ENCODE measurements at places on chromosomes 2 and 18.

GRCh38 chr18:61921621-61922235, 28.9 kb upstream of the RNF152 start:
- DNase-seq, result no peak

- no peak for DNase-seq
Measured at GRCh38 chr18:27948986-27949385, 227.9 kb downstream of the CDH2 start.

DNA sequence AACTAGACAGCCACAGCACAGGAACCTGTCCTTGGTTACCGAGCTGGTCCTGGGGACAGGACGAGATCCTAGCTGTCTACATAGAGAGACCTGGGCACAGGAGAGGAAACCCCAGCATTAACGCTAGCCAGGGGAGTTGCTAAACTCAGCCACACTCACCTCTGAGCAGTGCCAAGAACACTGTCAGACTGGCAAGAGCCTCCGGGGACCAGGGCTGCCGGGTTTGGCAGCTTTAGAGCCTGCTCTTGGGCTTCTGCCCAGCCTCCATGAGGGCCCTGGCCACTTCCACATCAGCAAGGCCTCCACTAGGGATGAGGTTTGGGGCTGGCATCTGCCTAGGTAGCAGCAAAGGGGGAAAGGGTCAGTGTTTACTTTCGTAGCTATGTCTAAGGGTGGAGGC, 6.7 kb downstream of the TMBIM1 start:
- DNase-seq, result peak; percentile 42

DNA sequence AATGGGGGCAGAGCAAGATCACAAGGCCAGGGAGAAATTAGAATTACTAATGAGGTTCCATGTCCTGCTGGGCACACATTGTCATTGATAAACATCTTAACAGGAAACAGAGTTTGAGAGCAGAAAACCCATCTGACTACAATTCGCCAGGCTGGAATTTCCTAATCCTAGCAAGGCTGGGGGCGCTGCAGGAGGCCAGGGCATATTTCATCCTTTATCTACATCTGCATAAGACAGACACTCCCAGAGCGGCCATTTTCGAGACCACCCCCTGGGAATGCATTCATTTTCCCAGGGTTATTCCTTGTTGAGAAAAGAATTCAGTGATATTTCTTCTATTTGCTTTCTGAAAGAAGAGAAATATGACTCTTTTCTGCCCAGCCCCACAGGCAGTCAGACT, 152.7 kb downstream of the SUCLG1 start:
- no peak for DNase-seq

GRCh38 chr2:17160594-17160993, 357.6 kb downstream of the RAD51AP2 start:
- DNase-seq, result no peak

GRCh38 chr2:181371782-181372645, 85.2 kb upstream of the ITGA4 start:
- DNase-seq, result no peak

DNA sequence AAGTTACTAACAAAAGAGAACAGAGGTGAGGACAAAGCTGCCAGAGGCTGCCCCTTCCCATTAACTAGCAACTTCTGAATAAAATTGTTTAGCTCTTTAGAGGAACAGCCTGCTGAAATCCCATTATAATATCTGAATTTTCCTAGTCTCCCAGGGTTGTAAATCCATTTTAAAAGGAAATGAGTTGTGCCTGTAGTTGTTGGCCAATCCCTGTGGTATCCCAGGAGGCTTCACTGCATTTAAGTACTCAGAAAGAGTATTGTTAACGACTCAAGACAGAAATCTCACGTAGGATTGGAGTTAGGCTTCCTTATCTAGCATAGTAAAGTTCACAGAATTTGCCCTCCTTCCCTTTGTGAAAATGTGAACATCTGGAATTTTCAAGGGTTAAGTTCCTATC, 8.9 kb downstream of the LAPTM4A start:
- DNase-seq, result no peak

GRCh38 chr2:234747032-234747431, 204.8 kb upstream of the SH3BP4 start:
- no peak for DNase-seq

- no peak for DNase-seq
Measured at GRCh38 chr2:15941481-15941850, 1.1 kb downstream of the MYCN start.

GRCh38 chr2:236576953-236577352, 7.3 kb downstream of the ACKR3 start:
- no peak for DNase-seq

- DNase-seq, result no peak
Measured at GRCh38 chr18:45103319-45104048, 422.8 kb downstream of the SETBP1 start.

DNA sequence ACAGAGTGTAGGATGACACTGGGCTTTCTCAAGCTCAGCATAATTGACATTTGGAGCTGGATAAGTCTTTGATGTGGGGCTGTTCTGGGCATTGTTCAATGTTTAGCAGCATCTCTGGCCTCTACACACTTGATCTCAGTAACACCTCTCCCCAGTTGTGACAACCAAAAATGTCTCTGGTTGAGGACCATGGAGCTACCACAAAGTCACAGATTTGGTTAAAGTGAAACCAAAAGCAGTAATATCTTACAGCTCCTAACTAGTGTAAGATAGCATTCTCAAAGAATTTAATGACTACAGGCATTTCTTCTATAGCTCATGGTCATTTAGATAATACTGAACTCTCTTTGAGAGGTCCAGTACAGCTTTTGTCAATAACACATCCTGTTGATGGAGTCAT, 23.4 kb upstream of the PAX3 start:
- DNase-seq, result no peak

DNA sequence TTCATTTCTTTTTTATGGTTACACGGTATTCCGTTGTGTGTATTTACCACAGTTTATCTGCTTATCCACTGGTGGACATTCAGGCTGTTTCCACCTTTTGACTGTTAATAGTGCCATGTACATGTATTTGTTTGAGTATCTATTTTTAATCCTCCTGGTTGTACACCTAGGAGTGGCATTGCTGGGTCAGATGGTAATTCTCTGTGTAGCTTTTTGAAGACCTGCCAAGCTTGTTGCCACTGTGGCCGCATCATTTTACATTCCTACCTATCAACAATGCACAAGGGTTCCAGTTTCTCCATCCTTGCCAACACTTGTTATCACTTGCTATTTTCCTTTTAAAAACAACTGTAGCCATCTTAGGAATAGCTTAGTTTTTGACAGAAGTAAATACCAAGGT, 13.3 kb downstream of the MPHOSPH10 start:
- no peak for DNase-seq

DNA sequence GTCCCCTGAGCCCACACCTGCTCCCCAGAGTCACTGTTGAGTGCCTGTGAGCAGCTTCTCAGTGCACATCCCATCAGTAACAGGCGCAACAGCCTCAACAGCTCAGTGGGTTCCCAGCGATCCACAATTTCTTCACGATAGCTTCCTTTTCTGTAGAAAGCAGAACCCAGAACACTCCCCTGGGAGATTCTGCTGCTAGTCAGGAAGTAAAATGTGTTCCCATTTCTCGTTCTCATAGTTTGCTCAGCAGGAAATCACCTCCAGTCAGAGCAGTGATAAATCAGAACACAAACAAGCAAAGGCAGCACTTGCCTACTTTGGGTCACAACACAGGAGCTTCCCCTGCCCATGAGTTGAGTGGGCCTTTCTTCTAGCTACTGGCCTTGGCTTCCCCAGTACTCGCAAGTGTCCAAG, 48.9 kb upstream of the ATG16L1 start:
- DNase-seq, result no peak

DNA sequence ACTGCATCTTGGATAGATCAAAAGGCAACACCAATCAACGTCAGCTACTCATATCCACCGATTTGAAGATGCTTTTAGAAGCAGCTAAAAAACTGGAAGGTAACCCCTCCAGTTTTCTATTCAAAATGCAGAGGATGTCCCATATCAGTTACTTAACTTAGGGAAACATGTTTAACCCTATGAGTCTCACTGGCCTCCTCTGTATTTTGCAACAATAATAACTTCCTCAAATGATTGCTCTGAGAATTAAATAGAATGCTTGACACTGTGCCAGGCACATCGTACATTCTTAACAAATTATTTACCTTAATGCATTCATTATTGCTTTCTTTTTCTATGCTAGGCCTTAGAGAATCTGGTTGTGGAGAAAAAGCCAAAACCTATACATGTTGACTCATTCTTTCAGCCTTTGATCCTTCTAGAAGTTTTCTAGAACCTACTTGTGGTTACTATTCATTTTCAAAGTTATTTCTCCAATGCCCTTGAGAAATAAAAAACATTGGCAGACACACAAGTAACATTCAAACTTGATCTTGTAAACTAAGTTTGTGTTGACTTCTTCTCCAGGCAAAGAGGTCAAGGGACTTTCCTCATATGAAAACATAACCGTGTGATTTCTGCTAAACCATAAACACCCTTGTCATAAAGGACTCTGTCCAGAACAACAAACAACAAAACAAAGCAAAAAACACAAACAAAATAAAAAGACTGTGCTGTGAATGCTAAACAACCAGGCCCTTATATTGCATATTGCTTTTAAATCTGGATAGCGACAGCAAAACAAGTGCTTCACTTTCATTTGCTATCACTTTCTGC, 4.6 kb downstream of the DOCK10 start:
- DNase-seq, result peak; percentile 51

DNA sequence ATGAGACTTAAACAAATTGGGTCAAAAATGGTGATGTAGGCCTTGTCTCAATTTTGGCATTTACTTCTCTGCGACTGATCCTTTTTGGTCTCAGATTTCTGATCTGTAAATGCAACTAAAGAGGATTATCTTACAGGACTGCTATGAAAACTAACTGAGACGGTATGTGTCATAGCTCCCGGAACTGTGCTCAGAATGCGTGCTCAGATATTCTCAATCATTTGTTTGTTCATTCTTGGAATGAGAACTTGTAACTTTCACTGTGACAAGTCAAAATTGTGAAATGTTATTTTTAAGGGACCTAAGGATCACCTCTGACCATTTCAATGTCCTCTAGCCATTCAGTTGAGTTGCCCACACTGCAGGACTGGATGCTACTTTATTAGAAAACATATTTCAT, 498.2 kb upstream of the PIK3C3 start:
- DNase-seq, result no peak

DNA sequence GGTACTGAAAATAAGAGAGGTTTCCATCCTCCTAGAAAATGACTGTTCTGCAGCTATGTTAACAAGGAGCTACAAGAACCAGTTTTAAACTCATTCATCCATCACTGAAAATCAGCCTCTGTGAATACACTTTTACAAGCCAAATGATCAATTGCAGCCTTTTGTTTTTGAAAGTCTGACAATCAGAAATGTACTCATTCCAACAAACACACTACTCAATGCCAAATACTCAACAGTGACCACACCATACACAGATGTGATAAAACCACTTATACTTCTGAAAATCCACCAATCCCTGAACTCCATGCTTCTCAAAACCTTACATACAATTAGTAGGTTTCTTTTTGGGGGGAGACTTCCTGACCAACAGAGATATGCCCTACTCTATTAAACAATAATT, 663.9 kb upstream of the CHAC2 start:
- no peak for DNase-seq

- no peak for DNase-seq
Measured at GRCh38 chr2:195652911-195653310, 4.1 kb upstream of the SLC39A10 start.
